ENCODE measurements at places on chromosomes 16 and 17. TPM values are rescaled to one million over a fixed set of nuclear protein-coding genes. Genes with fewer than 3 reads are reported as not detected.

KCNJ18 gene
- not detected for total RNA-seq

GRCh38 chr16:72380283-72380682, 208.3 kb upstream of the PMFBP1 start:
- DNase-seq, result no peak

DNA sequence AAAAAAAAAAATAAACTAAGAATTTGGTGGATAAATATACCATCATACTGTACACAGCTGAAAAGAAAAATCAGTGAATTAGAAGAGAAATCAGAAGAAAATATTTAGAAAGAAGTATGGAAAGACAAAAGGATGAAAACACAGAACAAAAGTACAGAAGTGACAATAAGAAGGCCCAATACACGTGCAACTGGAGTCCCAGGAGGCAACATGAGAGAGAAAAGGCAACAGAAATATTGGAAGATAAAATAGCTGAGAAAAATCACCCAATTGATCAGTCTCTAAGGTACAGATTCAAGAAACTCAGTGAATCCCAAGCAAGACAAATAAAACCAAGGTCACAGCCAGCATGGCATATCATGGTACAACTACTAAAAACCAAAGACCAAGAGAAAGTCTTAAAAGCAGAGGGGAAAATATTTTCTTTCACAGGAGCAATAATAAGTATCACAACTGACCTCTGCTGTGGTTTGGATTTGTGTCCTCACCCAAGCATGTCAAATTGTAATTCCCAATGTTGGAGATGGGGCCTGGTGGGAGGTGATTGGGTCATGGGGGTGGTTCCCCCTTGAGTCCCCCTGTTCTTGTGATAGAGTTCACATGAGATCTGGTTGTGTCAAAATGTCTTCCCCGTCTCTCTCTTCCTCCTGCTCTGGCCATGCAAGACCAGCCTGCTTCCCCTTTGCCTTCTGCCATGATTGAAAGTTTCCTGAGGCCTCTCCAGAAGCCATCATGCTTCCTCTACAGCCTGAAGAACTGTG, 20.2 kb upstream of the ENGASE start:
- no peak for DNase-seq

DNA sequence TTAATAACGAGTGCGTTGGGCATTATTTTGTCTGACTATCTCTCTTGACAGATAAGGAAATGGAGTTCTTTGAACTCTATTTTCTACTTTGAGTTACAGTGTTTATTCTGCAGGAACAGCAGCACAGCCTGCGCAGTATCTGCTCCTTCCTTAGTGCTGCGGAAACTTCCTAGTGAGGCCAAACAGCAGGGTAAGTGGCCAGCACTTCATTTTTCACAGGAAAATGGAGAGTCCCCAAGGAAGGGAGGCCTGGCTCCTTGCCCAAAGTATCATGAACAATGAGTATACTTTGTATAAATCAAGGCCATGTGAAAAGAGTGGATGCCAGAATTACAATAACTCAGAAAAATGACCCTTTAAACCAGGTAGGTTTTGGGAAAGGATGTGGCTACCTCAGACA, 140.6 kb downstream of the VPS53 start:
- no peak for DNase-seq

GRCh38 chr16:83581082-83581481, 226.7 kb upstream of the HSBP1 start:
- no peak for DNase-seq

GRCh38 chr17:20307326-20307910, 159.9 kb downstream of the LGALS9B start:
- no peak for DNase-seq

ENPP7 gene
- total RNA-seq, result not detected

ZG16 gene
- not detected for total RNA-seq

- DNase-seq, result no peak
Observed at GRCh38 chr17:17088086-17088485, 45.8 kb downstream of the MPRIP start.

DNA sequence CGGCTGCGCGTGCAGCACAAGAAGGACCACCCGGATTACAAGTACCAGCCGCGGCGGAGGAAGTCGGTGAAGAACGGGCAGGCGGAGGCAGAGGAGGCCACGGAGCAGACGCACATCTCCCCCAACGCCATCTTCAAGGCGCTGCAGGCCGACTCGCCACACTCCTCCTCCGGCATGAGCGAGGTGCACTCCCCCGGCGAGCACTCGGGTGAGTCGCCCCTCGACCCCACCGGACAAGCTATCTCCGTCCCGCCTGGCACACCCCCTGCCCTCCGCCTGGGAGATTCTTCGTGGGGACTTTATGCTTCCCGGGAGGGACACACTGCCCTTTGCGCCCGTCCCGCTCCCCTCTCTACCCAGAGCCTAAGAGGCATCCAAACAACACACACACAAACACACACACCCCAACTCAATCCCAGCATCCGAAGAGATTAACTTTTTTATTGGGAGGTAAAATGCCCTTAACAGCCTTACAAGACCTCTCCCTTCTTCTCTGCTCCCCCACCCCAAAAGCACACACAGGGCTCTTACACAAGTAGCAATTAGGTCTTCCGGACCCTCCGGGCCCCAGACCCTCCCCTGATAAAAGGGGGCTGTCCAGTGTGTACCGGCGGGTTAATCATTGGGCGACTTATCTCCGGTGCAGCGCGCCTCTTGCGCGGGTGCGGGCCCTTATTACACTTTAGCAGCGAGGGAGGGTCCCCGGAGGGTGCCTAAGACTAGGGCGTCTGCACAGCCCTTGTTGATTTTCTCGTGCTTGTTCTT, 2.1 kb downstream of the SOX9 start:
- DNase-seq, result no peak

DNA sequence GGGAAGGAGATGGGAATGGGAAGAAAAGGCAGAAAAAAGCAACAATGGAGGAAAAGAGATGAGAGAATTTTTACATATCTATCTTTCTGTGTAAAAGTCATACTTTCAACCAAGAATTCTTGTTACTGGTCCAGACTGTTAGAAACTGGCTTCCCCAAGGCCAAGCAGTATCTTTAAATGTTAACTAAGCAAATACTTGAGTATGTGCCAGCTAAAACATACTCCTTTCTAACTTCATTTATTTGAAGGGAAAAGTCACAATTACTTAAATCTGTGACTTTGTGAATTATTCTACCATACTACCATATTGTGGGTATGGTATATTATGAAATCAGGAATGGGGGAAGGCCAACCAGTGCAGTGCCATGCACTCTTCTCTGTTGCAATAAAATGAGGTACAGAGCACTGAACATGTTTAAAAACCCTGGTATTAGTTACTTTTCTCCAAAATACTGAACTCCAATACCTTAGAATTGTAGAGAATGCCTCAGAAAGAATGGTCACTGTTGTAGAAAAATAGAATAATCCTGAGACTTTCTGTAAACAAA, 92.3 kb upstream of the C17orf78 start:
- no peak for DNase-seq

TPSG1 gene
- not detected for total RNA-seq

DNA sequence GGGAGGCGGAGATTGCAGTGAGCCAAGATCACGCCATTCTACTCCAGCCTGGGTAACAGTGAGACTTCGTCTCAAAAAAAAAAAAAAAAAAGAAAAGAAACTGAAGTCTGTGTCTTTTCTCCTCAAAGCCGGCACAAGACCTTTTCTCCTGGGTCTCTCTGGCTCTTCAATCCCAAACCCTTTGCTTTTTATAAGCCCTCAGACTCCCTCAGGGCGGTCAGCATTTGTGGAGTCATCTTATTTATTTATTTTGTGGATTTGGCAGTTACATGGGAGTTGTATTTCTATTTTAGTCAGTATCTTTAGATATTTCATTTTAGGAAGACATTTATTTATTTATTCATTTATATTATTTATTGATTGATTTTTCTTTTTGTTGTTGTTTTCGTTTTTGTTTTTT, 57.7 kb upstream of the MAP3K14 start:
- DNase-seq, result no peak

PSME3 gene
- total RNA-seq, result 31.1 TPM

- DNase-seq, result no peak
Observed at GRCh38 chr16:84692451-84693214, 7.2 kb upstream of the USP10 start.

DNA sequence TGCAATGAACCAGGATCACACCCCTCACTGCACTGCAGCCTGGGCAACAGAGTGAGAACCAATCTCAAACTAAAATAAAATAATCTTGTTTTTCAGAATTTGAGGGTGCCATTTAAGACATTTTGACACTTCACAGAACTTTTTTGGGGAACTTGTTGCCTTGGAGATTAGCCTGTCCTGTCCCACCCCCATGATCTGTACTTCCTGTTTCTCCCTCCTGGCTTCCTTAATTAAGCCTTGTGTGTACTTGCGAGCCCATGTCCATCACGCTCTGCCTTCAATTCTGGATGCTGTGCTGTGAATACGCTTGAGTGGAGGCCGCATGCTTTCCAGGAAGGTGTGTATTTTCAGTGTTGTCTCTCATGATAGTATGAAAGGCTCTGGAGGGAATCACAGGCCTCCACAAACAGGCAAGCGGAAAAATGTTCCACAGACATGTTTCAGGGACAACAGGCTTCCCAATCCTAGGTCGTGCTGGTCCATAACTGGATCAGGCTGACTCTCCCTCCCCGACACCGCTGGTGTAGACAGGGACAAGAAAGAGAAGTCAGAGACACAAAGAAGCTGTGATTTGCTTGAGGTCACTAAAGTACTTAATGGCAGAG, 56.9 kb downstream of the NOS2 start:
- DNase-seq, result no peak

GRCh38 chr17:8701221-8701620, 43.4 kb downstream of the CCDC42 start:
- DNase-seq, result no peak

- no peak for DNase-seq
Observed at GRCh38 chr17:58338841-58339754, 10.5 kb upstream of the TSPOAP1 start.

LITAFD gene
- not detected for total RNA-seq

DNA sequence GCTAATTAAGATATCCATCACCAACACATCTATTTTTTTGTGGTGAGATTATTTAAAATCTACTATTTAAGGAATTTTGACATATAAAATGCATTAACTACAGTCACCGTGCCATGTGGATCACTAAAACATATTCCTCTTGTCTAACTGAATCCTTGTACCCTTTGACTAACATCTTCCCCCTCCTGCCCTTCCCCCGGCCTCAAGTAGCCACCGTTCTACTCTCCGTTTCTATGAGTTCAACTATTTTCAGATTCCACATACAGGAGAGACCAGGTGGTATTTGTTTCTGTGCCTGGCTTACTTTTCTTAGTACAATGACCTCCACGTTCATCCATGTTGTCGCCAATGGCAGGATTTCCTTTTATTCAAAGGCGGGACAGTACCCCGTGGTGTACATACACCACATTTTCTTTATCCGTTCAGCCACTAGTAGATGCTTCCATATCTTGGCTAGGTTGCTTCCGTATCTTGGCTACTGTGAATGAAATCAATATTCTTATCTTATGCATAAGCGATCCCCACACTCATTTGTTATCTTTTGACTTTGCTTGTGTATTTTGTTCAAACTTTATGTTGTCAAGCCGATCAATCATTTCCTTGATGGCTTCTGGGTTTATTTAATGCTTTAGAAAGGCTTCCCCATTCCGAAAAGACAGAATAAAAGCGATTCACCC, 134.7 kb downstream of the KCNJ12 start:
- DNase-seq, result no peak

DNA sequence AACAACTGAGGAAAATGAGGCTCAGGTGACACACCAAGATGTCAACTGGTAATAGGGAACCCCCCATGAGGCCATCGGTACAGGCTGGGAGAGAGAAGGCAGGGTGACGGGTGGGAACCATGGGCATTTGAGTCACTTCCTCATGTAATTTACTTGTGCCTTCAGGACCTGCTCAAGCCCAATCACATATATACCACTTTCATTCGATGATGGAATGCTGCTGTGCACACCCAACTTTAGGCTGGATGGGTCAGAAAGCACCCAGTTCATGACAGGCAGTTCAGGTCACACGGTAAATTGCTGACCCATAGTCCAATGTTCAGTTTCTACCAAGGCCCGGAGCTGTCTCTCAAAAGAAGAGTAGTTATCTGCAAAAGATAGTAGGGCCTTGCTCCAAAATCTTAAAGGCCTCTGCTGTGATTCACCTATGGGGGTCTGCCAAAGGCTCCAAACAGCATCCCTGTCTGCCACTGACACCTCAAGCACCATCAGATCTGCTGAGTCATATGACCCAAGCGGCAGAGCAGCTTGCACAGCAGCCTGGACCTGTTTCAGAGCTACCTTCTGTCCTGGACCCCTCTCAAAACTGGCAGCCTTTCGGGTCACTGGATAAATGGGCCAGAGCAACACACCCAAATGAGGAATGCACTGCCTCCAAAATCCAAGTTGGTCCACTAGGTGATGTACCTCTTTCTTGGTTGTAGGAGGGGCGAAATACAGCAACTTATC, 24.7 kb downstream of the ZZEF1 start:
- DNase-seq, result no peak

- DNase-seq, result no peak
Observed at GRCh38 chr17:67168496-67168895, 76.5 kb downstream of the HELZ start.

EXOC3L1 gene
- 3.4 TPM for total RNA-seq

GRCh38 chr16:70692873-70693671, 7.2 kb upstream of the MTSS2 start:
- DNase-seq, result no peak

TMEM100 gene
- total RNA-seq, result 36.0 TPM

LITAF gene
- total RNA-seq, result 69.7 TPM

GRCh38 chr16:4402439-4403132, 13.8 kb downstream of the CORO7 start:
- no peak for DNase-seq

GRCh38 chr16:90018652-90019542, at the start of gene DBNDD1:
Gene DBNDD1 (minus strand): TSS chr16:90019456. CDS start chr16:90019341, 115 bp downstream.
- DNase-seq, result no peak

DNA sequence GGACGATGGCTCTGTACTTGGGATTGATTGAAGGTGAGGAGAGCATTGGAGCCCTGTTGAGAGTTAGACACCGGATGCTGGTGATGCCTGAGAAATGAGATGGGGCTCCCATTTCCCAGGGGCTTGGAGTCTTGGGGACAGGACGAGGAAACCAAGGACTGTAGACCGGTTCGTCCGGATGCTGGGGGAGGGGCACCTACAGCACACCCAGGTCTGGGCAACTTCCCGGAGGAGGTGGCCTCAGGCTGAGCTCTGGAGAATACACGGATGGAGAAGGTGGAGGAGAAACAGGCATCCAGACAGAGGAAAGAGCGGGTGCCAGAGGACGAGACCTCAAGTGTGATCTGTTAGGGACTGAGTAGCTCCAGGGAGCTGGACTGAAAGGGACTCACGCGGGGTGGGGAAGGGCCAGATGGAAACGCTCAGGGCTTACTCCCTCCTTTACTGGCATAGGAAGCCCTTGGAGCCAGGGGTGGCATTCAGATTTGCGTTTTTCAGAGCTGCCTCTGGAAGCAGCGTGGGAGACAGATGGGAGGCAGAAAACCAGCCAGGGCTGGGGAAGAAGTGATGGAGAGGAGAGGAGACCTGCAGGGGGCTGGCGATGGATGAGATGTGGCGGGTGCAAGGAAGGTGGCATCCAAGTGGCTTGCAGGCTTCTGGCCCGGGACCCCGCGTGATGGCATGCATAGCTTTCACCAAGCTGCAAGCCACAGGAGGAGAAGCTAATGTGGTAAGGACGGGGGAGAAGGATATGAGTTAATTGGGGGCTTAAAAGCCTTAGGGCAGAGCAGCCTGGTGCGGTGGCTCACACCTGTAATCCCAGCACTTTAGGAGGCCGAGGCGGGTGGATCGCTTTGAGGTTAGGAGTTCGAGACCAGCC, 8.3 kb downstream of the C1QTNF1 start:
- DNase-seq, result no peak

GRCh38 chr16:84999857-85000480, 11.4 kb downstream of the ZDHHC7 start:
- no peak for DNase-seq

Measured in urinary bladder (tissue), 4 donors.